HT-29 (cell line): ENCODE measurements at places on chromosomes 11 and 22.

DNA sequence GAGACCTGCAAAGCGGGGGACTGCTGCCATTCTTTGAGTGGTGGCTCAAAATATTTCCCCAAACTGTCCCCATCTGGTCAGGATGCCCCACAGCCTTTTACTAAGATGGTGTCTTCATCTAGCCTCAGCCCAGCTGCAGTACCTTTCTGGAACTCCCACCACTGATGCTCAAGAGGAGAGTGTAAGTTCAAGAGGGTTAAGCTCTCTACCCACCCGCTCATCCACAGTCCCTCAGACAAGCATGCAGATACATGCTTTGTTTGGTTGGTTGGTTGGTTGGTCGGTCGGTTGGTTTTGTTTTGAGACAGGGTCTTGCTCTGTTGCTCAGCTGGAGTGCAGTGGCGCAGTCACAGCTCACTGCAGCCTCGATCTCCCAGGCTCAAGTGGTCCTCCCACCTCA lies 14.5 kb upstream of the CAVIN3 start:
- DNase-seq = no peak

DNA sequence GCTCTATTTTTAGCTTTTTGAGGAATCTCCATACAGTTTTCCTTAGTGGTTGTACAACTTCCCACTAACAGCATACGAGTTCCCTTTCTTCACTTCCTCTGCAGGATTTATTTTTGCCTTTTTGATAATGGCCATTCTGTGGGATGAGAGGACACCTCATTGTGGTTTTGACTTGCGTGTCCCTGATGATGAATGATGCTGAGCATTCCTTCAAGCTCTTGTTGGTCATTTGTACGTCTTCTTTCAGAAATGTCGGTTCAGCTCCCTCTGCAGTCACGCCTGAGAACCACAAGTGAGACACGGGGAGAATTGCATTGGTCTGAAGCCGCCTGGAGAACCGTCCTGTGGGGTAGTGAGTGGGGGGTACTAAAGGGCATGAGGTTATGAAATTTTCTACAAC lies 2.0 kb upstream of the KRTAP5-10 start:
- peak; percentile 67 for DNase-seq

DNA sequence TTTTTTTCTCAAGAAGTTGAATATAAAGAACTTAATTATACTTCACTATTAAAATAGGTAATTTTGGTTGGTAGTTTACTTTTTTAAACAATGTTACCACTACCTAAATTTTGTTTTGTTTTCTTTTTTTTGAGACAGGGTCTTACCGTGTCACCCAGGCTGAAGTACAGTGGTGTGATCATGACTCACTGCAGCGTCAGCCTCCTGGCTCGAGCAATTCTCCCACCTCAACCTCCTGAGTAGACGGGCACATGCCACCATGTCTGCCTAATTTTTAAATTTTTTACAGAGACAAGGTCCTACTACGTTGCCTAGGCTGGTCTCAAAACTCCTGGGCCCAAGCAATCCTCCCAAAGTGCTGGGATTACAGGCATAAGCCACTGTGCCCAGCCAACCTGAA lies 17.6 kb downstream of the SPCS2 start:
- no peak for DNase-seq

- DNase-seq = no peak
Measured at GRCh38 chr11:94588366-94588942, 21.3 kb downstream of the PIWIL4 start.

- DNase-seq = no peak
Measured at GRCh38 chr22:26849575-26849974, 192.2 kb downstream of the MIAT start.

- DNase-seq = no peak
Measured at GRCh38 chr11:119476666-119477331, 53.8 kb upstream of the THY1 start.

DNA sequence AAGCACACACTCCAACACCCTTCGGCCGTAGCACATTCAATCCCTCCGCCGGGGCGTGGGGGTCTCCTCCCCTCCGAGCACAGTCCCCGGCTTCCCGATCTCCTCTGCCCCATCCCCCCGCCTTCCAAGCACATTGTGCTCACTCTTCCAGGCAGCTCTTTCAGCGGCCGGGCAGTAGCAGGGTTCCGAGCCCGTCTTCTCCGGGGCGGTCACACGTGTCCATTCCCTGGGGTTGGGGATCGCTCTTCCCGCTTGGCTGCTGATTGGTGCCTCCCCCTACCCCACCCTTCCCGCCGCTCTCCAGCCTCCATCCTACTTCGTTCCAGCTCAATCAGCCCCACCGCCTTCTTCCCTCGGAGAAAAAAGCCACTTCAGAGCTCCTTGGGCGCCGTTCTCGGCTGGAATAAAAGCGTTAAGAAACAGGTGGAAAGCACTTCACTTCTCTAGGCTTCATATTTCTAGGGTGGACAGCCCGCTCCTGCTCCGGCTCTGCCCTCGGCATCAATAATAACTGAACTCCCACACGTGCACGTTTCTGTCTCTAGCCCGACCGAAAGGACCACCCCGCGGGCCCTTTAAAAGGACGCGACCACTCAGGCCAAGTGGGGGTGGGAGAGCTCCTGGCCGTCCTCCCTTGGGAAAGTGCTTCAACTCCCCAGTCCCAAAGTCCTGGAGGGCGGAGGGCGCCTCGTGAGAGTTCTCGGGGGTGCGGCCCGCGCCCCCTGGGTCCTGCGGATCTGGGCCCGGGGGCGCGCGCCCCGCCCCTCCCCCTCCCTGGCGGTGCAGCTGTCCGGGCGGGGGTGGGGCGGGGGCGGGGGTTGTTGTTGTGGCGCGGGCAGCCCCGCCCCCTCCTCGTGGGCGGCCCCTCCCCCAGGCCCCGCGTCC lies 464 bp upstream of the CECR2 start:
- no peak for DNase-seq

GRCh38 chr11:125201525-125202141 lies 37.1 kb downstream of the PKNOX2 start:
- peak; percentile 10 for DNase-seq

DNA sequence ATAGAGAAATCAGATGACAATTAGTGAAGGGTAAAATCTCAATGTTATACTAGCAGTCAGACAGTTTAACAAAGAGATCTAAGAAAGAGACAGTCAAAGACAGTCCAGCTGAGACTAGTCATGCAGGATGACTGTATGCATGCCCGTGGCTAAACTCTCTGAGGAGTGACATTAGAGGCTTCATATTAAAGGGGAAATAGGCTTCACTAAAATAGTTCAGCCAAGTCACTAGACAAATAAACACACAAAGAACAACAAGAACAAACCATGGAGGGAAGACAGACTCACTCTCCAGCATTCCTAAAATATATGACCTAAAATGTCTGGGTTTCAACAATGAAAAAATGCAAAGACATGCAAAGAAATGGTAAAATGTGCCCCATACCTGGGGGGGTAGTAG lies 18.6 kb upstream of the APLNR start:
- no peak for DNase-seq

DNA sequence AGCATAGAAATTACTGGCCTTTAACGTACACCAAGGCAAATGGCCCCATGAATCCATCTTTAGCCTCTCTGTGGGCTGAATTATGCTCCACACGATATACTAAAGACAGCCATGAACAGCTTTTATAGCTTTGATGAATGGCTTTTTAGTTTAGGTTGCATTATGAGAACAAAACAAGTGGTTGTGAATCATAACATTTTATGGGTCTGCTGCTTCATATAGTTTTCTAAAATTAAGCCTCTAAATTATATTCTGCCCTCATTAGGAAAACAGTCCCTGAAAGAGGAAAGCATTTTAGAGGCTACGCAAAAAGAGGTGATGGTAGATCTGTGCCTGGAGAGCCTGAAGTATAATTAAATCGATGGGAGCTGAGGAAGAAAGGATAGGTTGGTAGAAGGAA lies 221.3 kb downstream of the CADM1 start:
- no peak for DNase-seq

DNA sequence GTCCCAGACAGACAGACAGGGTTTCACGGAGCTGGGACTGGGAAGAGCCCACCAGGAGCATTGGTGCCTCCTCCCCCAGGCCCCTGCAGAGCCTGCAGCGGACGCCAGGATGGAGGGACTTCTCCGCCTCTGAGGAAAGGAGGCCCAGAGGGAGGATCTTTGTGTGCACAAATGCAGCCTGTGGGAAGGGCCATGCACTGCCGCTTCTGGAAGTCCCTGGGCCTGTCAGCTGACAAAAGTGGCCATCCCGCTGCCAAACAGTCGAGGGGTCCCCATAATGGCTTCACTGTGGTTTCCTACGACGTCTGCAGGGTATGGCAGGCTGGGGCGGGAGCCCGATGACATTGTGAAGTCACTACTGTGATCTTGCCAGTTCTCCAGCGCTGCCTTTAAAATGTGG lies 73.8 kb downstream of the TP53I11 start:
- DNase-seq = no peak

DNA sequence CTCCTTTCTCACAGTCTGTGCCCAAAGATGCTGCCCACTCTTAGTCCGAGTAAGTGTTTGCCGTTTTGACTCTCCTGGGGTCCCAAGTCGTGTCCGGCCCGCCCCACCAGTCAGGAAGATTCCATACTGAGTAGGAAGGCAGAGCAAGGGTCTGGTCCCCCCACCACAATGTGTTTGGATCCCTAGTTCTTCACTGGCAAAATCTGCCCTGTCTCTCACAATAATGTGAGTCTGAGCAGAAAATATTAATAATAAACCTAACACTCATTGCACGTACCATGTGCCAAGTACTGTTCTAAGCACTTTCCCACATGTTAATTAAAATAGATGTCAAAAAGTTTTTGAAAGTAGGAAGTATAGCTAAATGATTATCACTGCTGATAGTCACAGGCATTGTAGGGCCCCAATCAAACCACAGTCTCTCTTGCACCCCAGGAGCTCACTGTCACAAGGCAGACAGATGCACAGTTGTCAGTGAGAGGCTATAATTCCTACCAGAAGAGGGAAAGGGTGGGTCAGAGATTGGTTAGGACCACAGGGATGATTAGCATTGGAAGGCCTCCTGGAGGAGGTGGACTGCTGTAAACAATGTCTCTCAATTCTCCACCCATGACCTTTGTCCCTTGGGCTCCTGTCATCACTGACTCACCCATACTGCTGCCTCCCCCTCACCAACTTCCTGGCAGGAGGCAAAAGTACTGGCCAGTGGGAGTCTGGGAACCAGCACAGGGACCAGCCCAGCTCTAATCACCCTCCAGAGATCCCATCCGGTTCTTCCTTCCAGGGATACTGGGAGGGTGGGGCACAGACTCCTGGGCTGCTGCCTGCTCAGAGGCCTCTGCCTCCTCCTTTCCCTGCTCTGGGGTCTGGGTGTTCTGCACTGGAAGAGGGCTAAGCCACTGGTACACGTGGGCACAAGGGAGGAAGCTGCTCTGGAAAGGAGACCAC lies 1.0 kb upstream of the POLD4 start:
- DNase-seq = peak; percentile 98

- peak; percentile 84 for DNase-seq
Measured at GRCh38 chr11:117807482-117808327, 10.7 kb upstream of the DSCAML1 start.

DNA sequence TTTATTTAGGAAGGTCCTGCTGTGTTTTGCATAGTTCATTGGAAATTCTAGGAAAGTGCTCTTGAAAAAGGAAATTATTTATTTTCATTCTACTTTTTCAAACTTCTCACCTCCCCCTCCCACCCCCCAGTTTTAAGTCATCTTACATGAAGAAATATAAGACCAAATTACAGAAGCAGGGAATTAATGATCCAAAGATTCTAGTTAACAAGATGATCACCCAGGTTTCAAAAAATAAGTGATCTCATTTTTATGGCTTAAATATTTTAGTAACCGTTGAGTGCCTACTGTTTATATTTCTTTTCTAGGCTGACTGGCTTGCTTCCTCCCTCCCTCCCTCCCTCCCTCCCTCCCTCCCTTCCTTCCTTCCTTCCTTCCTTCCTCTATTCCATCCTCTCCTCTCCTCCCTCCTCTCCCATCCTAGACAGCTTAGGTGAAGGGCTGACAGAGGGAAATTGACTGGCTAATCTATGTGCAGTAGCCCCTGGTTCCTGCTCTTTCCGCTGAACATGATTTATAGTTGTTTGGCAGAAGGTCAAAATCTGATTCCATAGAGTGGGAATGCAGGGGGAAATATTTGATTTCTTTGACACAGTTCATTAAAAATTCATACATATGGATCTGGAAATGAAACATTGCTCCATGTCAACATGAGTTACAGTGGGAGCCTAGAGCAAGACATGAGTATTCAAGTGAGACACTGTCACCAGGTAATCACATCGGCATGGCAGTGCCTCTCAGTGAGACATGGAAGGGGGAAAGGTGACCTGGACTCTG lies 123.4 kb downstream of the COMMD9 start:
- no peak for DNase-seq

- no peak for DNase-seq
Measured at GRCh38 chr11:86595451-86595850, 77.0 kb downstream of the ME3 start.

DNA sequence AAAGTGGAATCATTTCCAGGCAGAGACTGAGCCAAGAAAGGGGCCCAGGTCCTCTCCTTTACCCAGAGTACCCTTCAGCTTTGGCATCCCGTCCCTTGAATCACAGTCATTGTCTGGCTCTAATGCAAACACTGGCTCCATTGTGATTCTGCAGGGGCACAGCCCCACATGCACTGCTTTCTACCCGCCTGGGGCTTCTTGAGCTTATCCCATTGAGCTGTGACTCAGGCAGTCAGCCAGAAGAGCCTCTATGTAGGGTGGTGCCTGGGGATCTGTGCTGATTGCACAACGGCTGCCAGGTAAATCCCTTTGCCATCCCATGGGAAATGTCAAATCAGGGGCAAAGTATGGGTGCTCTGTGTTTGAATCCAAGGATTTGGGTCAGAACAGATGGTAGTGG lies 88.9 kb downstream of the RASSF10 start:
- peak; percentile 79 for DNase-seq

GRCh38 chr11:119322360-119322739 lies 5.4 kb upstream of the MCAM start:
- DNase-seq = no peak

DNA sequence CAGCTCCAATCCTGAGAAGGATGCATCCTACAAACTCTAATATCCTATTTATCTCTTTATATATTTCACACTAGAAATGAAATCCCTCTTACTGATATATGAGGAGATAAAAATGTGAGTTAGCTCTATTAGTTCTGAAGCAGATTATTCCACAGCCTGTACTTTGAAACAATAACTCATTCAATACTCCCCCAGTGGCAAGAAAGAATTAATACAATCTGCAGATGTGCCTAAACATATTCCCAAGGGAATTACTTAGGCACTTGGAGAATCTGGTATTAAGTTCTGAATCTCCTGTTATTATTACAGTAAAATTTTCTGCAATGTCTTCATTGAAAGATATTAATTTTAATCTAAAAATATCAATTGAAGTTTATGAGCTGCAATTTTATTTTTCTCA lies 59.4 kb downstream of the DDI1 start:
- DNase-seq = no peak
